ENCODE measurements at places on chromosomes 4 and X.

GRCh38 chr4:170305627-170306026 lies 215.9 kb upstream of the AADAT start:
- DNase-seq = no peak

DNA sequence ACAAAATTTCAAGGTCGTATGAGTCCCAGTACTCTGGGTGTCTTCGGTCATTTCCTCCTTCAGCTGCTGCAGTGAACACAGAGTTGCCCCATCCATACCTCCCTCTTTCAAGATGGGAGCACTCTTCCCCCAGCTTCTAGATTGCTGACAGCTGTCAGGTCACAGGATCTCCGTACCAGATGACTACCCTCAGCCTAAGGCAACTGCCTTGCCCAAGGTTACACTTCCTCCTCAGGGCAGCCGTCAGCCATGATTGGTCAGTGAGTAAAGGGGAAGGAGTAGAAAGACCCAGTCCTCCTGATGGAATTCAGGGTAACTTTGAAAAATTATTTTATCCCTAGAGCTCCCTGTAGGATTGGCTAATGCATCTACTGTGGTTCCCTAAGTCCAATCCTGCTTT lies 81.6 kb downstream of the NAF1 start:
- DNase-seq = no peak

GRCh38 chrX:87337267-87337666 lies 180.3 kb upstream of the KLHL4 start:
- no peak for DNase-seq

GRCh38 chr4:90127706-90128345 lies 632 bp downstream of the CCSER1 start:
- DNase-seq = peak; percentile 64

- DNase-seq = no peak
Measured at GRCh38 chr4:177569434-177569833, 127.2 kb upstream of the AGA start.

DNA sequence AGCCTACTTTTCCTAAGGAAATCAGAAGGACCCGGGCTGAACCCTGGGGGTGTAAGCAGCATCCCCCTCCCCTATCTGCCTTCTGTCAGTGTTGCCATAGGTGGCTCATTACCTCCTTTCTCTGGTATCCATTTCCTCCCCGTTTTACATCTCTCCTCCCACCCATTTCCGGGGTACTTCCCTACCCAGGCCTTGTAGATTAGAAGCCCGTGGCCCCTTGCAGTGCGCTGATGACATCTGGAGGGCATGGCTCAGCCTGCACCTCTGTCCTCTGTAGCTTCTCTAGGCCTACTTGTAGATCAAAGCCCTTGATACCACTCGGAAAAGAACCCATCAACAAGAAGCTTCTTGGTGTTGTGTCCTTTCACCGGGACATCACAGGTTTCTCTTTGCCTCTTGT lies 71.8 kb downstream of the NBDY start:
- DNase-seq = no peak

DNA sequence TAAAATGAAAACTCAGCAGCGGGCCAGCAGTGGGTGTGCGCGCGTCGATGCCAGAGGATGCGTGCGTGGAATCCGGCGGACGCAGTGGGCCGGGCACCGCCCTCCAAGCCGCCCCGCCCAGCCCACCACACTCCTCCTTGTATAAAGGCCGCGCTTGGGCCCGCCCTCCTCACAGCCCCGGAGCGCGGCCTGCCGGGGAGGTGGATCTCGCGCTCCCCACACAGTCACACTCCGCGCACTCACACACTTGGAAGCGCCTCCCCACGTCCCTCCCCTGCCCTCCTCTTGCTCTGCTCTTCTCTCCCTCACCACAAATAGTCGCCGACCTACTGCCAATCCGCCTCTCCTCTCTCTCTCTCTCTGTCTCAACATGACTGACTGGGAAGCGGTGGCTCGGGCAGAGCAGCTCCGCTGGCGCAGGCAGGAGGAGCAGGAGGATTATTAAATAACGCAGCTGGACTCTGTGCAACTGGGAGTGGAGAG lies at the start of gene CCSER1:
CCSER1 (plus strand) TSS at position 172 of the 483 bp plus-strand sequence.
- peak; percentile 92 for DNase-seq

GRCh38 chr4:123588631-123589241 lies 192.1 kb downstream of the SPRY1 start:
- DNase-seq = peak; percentile 23

Measured in G401 (cell line).